Hematopoietic multipotent progenitor cell treated with erythropoietin and hydrocortisone succinate and interleukin-3 and kit ligand, for 4 days (in vitro differentiated cells): ENCODE measurements at places on chromosomes 5 and 9.

DNA sequence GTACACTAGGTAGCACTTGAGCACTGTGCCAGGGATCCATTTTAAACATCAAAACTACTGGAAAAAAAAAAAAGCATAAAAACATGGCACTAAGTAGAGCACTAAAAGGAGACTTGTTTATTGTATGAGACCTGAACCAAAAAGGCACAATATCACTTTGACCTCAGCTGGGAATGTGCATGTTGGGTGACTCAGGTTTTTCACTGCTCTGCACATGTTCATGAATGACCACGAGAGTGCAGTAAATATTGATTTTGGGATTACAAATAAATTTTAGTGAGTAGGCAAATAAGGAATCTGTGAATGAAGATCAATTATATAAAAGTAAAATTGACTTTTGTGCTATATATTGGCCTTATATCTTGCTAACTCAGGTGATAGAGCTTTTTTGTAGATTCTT lies 11.8 kb downstream of the RMI1 start:
- DNase-seq = no peak

DNA sequence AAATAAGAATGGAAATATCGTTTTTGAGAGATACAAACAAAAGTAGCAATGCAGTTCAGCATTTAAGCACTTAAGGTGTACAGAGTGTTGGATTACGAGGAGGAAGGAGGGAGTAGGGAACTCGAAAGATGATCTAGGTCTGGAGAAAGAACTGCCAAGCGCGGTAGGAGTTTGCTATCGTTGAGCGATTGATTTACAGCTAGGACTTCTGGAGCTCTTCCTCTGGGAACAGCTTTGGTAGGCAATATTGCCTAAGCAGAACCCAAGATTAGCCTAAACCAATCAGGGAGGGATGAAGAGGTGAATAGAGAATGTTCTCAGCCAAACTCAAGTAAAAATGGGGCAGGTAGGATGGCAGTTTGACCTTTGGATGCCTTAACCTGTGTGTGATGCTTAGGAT lies 965 bp downstream of the CLTA start:
- no peak for DNase-seq

DNA sequence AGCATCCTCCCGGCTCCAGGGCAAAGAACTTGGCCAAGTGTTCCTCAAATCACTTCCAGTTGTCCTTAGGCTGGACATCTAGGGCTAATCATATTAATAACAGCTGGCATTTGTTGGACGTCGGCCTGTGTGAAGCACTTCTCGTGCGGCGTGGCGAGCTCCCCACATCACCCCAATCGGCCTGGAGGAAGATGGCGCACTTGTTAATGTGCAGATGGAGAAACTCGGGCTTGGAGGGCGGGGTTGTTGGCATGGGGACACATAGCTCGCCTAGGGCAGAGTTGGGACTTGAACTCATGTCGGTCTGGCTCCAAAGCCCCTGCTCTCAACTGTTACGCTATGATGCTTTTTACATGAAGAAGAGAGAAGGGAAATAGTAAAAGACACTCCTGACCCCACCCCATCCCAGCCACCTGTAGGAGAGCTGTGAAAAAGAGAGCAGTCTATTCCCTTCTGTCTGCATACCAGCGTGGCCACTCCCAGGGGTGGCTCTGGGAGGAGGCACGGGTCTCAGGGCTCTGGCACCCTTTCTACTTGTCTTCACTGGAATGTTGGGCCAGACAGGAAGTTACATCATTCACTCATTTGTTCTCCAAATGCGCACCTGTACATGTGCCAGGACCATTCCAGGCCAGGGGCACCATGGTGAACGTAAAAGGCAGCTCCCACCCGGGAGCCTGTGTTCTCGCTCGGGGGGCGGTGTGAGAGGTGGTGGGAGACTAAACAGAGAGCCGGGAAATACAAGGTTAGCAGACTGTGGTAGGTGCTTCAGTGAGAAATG lies 12.8 kb upstream of the NUP214 start:
- no peak for DNase-seq

DNA sequence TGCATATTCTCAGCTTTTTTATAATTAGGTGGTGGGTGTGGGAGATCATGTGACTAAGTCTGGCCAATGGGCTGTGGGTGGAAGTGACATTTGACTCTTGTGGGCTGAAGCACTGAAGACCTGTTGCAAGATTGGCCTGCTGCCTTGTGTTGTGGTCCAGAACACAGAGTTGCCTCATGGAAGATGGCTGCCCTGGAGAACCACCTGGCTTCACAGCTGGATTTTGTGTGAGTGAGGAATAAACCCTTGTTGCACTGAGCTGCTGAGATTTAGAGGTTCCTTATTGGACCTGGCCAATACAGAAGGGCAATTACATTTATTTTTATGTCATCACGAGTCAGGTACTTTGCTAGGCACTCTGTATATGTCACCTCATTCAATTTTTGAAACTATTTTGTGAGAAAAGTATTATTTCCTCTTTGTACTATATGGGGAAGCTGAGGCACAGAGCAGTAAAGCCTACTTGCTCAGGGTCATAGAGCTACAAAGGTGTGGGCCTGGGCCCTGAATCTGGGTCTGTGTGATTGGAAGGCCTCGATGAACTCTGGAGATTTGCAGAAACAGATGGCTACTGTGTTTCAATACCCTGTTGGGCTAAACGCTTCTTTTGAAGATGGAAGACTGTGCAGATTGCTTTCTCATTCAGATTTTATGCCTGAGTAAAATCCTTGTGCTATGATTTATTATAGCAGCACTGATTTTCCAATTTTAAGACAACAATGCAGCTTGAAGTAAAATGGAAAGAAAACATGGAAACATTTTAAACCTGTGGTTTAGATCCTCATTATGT lies 71.2 kb upstream of the TBC1D2 start:
- peak; percentile 35 for DNase-seq

DNA sequence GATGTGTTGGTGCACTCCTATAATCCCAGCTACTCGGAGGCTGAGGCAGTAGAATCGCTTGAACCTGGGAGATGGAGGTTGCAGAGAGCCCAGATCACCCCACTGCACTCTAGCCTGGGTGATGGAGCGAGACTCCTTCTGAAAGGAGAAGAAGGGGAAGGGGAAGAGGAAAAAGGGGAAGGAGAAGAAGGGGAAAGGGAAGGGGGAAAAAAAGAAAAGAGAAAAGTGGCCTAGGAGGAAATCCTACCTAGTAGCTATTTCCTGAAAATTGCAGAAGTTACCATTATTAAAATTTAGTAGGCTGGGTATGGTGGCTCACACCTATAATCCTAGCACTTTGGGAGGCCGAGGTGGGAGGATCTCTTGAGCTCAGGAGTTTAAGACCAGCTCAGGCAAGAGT lies 67.4 kb downstream of the ARRDC3 start:
- DNase-seq = no peak

- no peak for DNase-seq
These were observed 3.6 kb upstream of the SNAPC4 start for GRCh38 chr9:136403538-136403914.

DNA sequence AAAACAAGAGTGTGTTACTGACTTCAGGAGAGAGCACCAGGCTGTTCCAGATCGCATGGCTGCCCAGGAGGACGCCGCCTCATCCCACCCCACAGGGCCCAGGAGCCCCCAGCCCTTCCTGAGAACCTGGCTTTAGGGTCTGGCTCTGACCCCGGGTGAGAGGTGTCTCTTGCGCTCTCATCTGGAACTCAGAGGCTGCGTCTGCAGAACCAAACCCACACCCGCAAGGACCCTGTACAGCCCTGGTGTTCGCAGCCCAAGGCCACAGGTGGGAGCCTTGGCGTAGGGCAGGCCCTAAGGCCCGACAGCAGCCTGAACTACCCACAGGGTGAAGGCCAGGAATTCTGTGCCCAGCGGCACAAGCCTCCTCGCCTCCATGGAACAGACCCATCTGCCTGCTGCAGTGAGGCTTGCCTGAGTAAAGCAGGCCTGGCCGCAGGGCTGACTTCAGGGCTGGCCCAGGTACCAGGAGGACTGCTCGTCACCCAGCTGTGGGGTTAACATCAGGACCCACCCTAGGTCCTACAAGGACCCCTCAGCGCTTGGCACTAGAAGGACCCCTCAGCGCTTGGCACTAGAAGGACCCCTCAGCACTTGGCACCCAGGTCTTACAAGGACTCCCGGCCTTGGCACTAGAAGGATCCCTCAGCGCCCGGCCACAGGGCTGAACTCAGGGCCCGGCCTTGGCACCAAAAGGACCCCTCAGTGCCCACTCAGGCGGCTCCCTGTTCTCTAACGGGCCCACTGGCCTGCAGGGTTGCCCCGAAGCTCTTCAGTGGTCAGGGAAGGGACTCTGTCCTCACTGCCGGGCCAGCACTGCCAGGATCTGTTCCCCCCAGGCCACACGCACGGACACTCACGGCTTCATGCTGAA lies 48.2 kb downstream of the NKD2 start:
- no peak for DNase-seq

GRCh38 chr5:166058660-166059059 lies 2232.8 kb upstream of the WWC1 start:
- DNase-seq = no peak

DNA sequence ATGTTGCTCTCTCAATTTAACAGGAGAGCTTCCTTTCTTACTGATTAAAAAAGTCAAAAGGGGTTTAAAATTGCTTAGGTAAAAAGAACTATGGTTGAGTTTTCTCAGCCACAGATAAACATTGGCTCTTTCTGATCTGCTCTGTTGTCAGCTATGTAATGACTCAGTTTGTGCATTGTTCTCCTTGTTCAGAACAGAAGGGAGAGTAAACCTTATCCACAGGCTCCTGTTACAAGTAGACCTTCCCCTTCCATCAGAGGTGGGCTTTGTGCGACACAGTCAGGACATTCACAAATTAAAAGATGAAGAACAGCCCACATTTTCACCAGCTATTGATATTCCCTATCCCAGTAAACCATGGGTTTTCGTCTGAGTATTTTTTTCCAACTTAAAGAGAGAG lies 236.3 kb upstream of the SEMA6A start:
- no peak for DNase-seq

GRCh38 chr5:122941737-122942136 lies 94.8 kb downstream of the PPIC start:
- no peak for DNase-seq

- no peak for DNase-seq
These were observed 608.9 kb downstream of the DTWD2 start for GRCh38 chr5:118379470-118379869.

GRCh38 chr5:105150323-105150722 lies 1587.7 kb upstream of the NUDT12 start:
- no peak for DNase-seq

GRCh38 chr9:88710449-88710848 lies 175.5 kb downstream of the NXNL2 start:
- no peak for DNase-seq

DNA sequence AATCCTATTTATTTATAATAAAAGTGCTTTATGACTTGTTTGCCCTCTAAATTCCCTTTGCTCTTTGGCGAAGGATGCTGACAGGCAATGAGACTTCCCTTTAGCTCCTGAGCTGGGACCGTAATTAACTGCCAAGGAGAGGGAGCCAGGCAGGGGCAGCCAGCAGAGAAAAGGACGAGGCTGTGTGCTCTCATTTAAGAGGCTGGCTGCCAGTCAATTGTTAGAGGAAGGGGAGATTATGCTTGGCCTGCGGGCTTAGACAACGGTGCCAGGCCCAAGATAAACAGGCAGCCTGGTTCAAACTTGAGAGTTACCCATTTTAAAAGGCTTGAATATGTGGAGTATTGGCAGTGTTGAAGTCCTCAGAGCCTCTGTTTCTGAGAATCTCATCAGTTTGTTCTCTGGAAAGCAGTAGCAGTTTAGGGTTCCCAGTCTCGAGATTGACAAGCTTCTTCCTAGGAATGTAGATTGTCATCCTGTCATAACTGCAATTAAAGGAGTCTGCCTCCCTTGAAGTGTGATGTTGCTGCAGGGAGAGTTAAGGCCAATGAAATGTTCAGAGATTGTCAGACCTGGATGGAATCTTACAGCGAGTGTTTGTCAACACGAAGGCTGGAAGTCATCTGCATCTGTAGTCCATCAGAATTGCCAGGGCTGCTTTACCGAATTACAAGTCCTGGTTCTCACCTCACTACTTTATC lies 113.2 kb downstream of the JAKMIP2 start:
- DNase-seq = no peak

DNA sequence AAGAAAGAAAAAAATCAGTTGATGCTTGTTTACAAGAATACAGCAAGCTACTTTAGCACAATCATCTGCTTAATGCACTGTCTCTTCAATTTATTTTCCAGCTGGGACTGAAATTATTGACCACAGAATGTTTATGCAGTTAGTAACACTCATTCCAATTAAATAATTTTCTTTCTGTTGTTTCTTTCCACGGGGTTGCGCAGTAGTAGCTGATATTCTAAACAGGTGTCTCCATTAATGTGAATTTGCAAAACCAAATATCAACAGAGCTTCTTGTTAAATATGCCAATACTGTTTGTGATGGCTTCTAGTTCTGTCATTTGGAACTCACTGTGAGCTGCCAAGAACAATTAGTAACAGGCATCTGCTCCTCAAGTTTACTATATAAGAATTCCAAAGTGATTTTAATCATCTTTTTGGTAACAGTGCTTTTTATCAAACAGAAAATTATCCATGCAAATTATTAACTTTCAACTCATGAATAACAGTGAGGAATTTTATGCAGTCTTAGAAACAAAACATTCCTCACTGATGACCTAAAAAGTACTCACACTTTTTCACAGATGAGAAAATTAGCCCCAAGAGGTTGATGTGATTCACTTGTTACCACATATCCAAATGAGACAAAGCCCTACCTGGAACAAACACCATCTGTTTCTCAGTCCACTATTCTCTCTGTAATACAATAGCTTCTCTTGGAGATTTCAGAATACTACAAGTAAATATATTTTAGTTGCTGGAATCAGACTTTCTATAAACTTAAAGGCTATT lies 567.6 kb upstream of the RGMB start:
- no peak for DNase-seq

DNA sequence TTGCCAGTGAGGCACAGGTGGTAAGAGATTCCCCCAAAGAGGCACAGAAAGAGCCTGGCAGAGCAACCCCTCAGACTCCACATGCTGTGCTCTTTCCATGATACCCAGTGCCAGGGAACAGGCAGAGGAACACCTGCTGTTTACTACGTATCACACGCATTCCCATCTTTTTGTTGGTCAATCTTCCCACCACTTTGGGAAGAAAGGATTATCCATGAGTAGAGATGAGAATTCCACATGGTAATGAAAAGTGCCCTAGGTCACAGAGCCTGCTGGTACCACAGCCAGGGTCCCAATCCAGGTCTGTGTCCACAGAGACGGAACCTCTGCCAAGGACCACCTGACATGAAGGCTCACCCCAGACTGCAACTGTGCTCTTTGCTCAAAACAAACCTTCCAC lies 86.6 kb downstream of the LHFPL2 start:
- no peak for DNase-seq

- no peak for DNase-seq
These were observed 589.4 kb upstream of the FAM174A start for GRCh38 chr5:99945478-99946442.

GRCh38 chr5:14849516-14850294 lies 21.9 kb downstream of the ANKH start:
- DNase-seq = no peak

DNA sequence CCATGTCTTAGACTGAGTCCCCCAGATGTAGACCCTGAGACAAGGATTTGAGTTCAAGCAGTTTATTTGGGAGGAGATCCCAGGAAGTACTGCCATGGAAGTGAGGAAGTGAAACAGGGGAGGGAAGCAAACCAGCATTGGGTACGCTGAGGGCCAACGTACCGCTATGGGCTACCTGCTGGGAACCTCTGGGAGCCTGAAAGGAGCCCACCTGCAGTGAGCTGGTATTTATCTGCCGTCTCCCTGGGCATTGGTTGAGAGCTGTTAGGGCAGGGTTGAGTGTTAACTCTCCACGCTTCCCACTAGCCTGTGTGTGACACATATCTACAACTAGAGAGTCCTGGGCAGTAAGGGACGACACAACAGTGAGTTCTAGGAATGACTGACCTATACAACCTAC lies 131.6 kb upstream of the SLC24A2 start:
- no peak for DNase-seq
